Left hindlimb (tissue), 1 donor: ENCODE measurements at places on chromosomes 7 and 10.

GRCh38 chr7:36943591-36944435 is 219.5 kb upstream of the AOAH start:
- DNase-seq, result no peak

DNA sequence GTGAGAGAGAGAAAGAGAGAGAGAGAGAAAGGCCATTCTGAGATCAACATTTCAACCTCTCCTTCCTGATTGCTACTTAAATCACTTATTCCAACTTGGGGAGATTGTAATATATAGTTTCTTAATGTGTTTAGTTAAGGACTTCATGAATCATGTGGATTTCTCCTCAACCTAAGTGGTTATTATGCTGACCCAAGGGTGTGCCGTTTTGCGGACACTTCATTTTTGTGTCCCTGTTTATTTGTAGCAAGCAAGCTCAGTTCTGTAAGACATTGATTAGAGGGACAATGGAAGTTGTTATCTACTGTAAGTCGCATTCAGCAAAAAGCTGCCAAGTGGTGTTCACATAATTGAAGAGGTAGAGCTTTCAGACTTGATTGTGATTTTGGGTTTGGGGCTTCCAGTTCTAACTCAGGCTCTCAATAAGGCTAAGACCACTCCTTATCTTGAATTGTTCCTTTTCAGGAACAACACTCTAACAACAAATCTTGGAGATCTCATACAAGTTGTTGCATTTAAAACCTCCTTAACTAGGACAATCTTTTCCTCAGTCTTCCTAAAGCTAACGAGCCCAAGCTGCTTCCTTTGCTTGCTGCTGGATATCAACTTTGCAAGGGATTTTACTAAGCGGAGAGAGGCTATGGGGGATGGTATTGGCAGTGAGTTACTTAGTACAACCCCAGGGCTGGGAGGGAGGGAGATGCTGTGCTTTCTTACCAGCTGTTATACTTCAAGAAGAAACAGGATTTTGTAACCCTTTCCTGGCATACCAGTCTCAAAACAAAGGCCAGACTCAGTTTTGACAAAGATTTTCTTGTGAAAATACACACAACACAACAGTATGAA is 19.8 kb upstream of the COL1A2 start:
- peak; percentile 91 for DNase-seq

GRCh38 chr7:132915647-132916046 is 166.2 kb downstream of the CHCHD3 start:
- no peak for DNase-seq

DNA sequence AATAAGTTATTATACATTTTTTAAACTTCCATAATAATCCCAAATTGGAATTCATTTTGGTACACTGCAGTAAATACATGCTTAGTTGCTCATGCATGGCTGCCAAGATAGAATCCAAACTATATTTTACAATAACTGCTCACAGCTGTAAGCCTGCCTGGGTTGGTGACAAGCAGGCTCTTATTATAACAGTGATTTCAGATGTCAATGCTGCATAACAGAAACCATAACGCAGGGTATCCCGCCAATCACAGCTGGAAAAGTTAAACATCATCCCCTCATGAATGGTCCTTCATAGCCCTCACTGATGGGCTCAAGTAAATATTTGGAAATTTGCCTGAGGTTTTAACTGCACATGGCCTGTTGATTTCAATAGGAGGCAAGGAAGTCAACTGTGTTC is 149.8 kb downstream of the AMPH start:
- DNase-seq, result no peak

GRCh38 chr7:93569189-93569588 is 5.3 kb downstream of the CALCR start:
- no peak for DNase-seq

DNA sequence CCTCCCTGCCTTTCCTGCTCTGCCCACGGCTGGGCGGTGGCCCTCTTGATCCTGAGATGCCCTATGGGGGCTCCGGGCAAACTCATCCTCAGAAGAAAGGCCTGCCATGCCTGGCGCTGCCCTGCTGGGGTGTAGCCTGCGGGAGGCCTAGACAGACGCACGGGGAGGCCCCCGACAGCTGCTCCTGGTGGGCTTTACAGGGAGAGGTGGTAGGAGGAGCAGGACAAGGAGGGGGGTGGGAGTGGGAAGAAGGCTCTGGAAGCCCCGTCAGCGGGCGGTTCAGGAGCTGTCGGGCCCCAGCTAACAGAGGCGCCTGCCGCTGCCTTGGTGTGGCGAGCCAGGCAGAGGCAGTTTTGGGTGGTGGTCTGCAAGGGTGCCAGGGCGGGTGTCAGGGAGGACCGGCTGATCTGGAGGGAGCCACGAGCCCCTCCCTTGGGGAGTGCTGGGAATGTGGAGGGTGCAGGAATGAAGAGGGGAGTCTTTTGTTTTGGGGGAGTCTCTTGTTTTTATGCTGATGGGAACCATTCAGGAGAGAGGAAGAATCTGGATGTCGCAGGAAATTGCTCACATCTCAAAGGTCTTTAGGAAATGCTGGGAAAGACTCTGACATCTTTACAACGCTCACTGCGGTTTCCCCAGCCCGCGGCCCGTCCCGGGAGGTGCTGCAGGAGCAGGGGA is 63.5 kb downstream of the CFAP46 start:
- no peak for DNase-seq

GRCh38 chr7:55105952-55106351 is 87.1 kb downstream of the EGFR start:
- no peak for DNase-seq

- no peak for DNase-seq
These were observed 12.0 kb upstream of the GSDME start for GRCh38 chr7:24769014-24769830.

GRCh38 chr7:91634485-91635177 is 245.9 kb downstream of the MTERF1 start:
- no peak for DNase-seq

- no peak for DNase-seq
These were observed 51.4 kb downstream of the C10orf67 start for GRCh38 chr10:23293145-23293724.

- no peak for DNase-seq
These were observed 66.2 kb upstream of the SRPK2 start for GRCh38 chr7:105454921-105455320.

GRCh38 chr10:133199992-133200611 is 29.9 kb upstream of the UTF1 start:
- DNase-seq, result no peak

DNA sequence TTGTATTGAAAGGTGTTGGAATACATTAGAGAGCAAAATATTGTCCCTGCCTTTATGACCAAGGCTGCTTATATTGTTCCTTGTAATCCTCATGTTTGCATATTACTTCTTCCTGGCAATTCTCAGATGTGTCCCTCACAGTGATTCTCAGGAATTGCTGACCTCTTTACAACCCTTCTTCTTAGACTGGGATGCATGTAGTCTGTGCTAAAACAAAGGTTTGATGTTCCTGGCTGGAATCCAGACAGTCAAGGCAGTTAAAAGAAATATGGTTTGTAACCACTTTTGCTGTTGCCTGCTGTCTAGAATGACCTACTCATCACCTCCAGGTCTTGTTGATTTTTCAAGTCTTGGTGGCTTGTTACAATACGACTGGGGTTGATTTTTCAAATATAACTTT is 367.6 kb downstream of the HGF start:
- DNase-seq, result no peak

DNA sequence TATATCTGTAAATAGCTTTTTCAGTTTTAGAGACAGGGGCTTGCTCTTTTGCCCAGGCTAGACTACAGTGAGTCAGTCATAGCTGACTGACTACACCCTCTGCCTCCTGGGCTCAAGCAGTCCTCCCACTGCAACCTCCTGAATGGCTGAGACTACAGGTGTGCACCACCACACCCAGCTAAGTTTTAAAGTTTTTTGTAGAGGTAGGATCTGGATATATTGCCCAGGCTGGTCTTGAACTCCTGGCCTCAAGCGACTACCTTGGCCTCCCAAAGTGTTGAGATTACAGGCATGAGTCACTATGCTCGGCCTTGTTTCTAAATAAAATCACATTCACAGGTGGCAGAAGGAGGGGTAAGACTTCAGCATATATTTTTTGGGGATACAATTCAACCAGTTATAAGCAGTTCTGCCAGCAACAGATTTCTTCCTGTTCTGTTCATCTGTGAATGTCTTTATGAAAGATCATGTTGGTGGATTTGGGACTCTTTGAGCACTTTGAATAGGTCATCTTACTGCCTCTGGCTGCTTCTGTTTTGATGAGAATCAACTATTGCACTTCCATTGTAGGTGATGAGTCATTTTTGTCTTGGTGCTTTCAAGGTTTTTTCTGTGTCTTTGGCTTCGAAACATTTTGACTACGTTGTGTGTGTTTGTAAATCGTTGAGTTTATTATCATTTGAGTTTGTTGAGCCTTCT is 15.7 kb downstream of the RBM33 start:
- no peak for DNase-seq

- no peak for DNase-seq
These were observed 101.0 kb downstream of the CDCA7L start for GRCh38 chr7:21844742-21845141.

- no peak for DNase-seq
These were observed 451.2 kb downstream of the GRID1 start for GRCh38 chr10:85915245-85915846.

DNA sequence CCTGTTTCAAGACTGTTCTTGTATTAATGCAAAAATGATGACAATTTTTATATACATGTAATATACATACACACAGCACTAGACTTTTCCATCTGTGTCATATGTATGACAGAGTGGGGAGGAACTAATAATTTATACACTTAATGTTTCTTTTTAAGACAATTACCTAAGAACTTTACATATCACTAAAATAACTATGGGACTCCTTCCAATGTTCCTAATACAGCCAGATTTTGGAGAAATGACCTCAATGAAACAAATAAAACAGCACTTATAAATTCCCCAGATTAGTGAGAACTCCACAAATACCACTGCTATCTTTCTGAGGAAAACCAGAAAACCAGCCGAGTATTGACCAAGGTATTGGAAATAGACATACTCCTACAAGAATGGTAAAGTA is 199.4 kb downstream of the ELMO1 start:
- DNase-seq, result no peak

DNA sequence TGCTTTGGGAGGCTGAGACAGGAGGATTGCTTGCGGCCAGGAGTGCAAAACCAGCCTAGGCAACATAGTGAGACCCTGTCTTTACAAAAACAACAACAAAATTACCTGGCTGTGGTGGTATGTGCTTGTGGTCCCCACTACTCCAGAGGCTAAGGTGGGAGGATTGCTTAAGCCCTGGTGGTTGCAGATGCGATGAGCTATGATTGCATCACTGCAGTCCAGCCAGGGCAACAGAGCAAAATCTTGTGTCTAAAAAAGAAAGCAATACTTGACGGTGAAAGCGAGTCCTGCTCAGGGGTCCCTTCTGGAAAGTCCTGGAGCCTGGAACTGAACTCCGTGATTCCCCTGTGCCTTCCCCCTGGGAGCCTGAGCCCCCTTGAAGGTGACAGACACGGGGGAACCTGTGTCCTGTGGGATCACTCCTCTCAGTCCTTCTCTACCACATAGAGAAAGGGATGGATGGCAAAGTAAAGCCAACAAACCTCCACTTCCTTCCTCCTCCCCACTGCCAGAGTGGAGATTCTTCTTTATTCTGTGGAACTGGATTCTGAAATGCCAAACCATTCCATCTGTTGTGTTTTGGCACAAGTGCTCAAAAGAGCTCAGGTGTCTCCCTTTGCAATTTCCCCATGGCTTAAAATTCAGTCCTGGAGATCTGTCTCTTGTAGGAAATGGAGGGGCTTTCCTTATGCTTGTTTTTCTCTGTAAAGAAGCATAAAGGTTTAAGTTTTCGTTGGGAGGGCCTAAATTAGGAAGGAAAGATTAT is 50.6 kb downstream of the KIAA1217 start:
- DNase-seq, result no peak

GRCh38 chr10:124604214-124605000 is 139.8 kb downstream of the FAM53B start:
- peak; percentile 37 for DNase-seq

- no peak for DNase-seq
These were observed 29.0 kb downstream of the AGAP3 start for GRCh38 chr7:151115121-151115835.

DNA sequence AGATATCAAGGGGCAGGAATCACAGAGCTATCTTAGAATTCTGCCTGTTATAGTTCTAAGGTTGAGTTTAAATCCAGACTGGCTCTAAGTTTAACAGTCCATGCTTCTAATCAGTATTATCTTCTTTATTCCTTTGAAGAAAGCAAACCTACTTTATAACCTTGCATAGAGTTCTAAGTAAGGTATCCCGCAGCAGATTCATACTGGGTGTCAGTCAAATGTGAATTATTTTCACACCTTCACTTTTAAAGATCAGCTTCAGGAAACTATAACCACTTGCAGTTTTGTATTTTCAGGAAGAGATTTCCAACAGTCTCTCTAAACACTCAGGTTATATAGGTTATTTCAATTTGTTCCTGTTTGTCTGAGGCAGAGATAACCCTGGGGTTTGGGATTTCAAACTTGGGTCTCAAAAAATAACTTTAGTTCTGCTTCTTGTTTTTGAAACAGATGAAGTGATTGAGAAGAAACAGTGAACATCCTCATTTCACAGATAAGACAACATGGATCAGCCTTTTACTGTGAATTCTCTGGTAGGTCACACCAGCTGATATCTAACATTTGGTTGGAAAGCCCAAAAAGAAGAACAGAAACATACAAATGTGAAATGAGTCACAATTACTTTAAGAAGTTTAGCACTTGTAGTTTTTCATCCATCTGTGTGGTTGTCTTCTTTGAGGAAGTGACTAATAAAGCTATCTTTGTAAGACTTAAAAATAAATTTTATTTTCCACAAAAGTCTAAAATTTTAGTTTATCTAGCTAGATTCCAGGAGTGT is 21.4 kb downstream of the STAMBPL1 start:
- no peak for DNase-seq

- DNase-seq, result no peak
These were observed 19.7 kb downstream of the CALML5 start for GRCh38 chr10:5479481-5480161.

DNA sequence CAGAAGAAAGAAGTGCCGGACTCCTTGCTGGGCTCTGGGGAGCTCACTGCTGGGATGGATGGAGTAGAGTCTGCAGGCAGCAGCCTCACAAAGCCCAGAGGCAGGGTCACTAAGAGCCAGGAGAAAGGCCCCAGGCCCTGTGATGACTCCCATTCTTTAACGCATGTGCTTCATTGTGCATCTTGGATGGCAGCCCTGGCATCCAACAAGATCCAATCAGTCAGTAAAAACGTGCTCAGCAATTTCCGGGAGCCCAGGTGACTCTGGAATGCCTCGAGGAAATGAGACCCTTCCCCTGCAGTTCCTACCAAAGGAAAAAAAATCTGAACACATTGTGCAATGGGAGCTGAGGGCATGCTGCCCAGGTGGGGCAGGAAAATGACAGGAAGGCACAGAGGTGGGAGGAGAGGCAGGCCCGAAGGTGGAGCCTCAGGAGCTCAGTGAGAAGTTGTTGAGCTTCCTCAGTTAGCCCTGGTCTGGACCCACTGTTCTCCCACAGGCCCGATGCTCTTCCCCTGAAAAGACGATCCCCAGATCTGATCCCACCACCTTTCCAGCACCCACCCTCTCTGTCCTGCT is 60.7 kb upstream of the TMEM72 start:
- no peak for DNase-seq

- no peak for DNase-seq
These were observed 495.2 kb upstream of the TPK1 start for GRCh38 chr7:145331076-145331475.
